ENCODE measurements at places on chromosomes 3 and 15. TPM values are rescaled to one million over a fixed set of nuclear protein-coding genes. Genes with fewer than 3 reads are reported as not detected.
A peak's percentile ranks its signal among the peaks of the same experiment; 100 is the strongest.

DNA sequence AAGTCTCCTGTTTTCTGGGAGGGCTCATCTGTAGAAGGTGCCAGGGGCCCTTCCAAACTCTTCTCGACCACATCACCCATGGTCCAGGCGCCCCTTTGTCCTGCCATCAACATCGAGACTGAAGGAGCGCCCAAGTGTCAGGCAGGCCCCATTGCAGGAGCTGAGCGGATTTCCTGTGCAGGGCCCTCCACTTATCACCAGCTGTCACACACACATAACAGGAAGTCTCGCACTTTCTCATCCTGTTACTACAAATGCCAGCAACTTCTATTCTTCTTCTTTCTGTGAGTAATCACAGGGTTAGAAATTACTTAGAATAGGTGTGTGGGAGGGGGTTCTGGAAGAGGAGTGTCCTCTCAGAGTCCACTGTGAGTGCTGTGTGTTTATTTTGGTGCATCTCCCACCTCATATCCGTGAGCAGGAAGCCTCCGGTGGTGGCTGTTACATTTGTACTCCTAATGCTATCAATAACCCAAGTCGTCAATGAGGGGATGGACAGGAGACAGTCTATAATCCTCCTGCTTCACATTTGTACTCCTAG lies at the start of gene KLHL6:
KLHL6 (minus strand) TSS at position 166 of the 541 bp plus-strand sequence; CDS start at position 113, 53 bp downstream.
- H3K4me3 ChIP-seq = no peak within 1 kb of the TSS
- no peaks in the 10 kb centered on the region for H3K36me3 ChIP-seq
- H3K4me1 ChIP-seq = peaks cover 3% of the 10 kb centered on the region
- no peak within 1 kb of the TSS for H3K27ac ChIP-seq
- DNase-seq = peak; percentile 65

DNA sequence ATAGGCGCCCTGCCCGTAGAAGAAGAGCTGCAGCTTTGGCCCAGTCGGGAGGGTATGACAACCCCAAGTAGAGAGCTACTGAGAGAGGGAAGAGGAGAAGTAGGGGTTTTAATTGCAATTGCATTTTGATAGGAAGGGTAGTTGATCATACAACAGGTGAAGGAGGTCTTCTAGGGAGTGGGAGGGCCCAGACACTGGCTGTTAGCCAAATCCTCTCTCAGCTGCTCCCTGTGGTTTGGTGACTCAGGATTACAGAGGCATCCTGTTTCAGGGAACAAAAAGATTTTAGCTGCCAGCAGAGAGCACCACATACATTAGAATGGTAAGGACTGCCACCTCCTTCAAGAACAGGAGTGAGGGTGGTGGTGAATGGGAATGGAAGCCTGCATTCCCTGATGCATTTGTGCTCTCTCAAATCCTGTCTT lies 408.9 kb upstream of the THBS1 start:
- peak; percentile 79 for DNase-seq
- no peaks in the 10 kb centered on the region for H3K27me3 ChIP-seq
- H3K4me1 ChIP-seq = no peaks in the 10 kb centered on the region
- H3K36me3 ChIP-seq = no peaks in the 10 kb centered on the region
- H3K27ac ChIP-seq = no peak overlapping the region

GRCh38 chr15:40960925-40961324 lies 7.7 kb downstream of the CHAC1 start:
- no peaks in the 10 kb centered on the region for H3K36me3 ChIP-seq
- H3K27ac ChIP-seq = no peak overlapping the region
- H3K4me1 ChIP-seq = peaks cover 4% of the 10 kb centered on the region

GRCh38 chr15:79970624-79971434 lies at the start of gene BCL2A1:
Gene BCL2A1, minus strand, starts transcription at chr15:79971196. Its CDS starts 77 bp downstream, at chr15:79971119.
- no peak for DNase-seq
- no peak within 1 kb of the TSS for H3K27ac ChIP-seq
- H3K4me1 ChIP-seq = no peaks in the 10 kb centered on the region
- no peak within 1 kb of the TSS for H3K4me3 ChIP-seq
- H3K27me3 ChIP-seq = no peaks in the 10 kb centered on the region

Gene PLA2G4D
- total RNA-seq = not detected

Gene ZNF662
- 18.1 TPM for total RNA-seq
